ENCODE measurements at places on chromosomes 7 and 10.

DNA sequence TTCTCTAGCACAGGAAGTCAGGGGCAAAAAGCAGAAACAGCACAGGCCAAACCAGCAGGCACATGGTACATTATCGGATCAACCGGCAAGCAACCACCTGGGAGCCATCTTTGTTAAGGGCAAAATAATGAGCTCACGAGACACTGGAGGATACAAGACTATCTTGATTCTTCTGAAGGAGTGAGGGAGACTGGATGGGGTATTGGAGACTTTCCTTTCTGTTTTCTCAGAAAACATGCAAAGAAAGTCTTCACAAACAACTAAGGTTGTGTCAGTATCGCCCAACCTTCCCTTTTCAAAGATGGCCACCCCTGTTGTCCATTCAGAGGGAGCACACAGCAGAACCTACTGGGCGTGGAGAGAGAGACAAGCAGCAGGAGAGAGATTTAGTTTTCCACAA, 29.6 kb downstream of the GOLGA7B start:
- DNase-seq, result no peak

- DNase-seq, result no peak
These were observed 201.2 kb upstream of the MDFIC start for GRCh38 chr7:114720725-114721124.

GRCh38 chr7:21934808-21935207, 10.9 kb downstream of the CDCA7L start:
- no peak for DNase-seq

- DNase-seq, result no peak
These were observed 17.0 kb upstream of the ORAI2 start for GRCh38 chr7:102416406-102416805.

DNA sequence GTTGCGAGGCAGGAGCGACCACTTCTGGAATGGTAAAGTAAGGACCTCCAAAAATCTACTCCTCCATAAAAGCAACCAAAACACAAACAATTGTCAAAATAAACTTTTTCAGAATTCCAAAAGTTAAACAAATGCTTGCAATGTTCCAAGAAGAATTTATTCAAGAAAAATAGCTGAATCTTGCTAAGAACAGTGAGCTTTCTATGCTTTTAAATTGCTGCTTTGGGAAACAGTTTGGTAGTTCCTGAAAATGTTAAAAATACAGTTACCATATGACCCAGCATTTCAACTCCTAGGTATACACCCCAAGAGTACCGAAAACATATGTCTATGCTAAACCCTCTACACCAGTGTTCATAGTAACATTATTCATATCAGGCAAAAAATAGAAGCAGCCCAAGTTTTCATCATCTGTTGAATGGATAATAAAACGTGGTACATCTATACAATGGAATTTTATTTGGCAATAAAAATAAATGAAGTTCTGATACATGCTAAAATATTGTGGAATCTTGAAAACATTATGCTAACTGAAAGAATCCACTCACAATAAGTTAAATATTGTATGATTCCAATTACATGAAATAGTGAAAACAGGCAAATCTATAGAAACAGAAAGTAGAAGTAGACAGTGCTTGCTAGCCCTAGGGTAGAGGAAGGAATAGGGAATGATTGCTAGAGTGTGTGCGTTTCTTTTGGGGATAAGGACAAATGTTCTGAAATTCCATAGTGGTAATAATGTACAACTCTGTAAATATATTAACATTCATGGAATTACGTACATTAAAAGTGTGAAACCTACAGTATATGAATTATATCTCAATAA, 57.0 kb downstream of the LRRN3 start:
- no peak for DNase-seq

GRCh38 chr10:109924967-109925620, 1.8 kb upstream of the XPNPEP1 start:
- no peak for DNase-seq
